Activated naive CD4-positive, alpha-beta T cell treated with anti-CD3 and anti-CD28 coated beads for 36 hours (primary cell): ENCODE measurements at places on chromosomes 1 and 21. TPM values are rescaled to one million over a fixed set of nuclear protein-coding genes. Genes with fewer than 3 reads are reported as not detected.

The PALMD gene
- total RNA-seq = not detected

DNA sequence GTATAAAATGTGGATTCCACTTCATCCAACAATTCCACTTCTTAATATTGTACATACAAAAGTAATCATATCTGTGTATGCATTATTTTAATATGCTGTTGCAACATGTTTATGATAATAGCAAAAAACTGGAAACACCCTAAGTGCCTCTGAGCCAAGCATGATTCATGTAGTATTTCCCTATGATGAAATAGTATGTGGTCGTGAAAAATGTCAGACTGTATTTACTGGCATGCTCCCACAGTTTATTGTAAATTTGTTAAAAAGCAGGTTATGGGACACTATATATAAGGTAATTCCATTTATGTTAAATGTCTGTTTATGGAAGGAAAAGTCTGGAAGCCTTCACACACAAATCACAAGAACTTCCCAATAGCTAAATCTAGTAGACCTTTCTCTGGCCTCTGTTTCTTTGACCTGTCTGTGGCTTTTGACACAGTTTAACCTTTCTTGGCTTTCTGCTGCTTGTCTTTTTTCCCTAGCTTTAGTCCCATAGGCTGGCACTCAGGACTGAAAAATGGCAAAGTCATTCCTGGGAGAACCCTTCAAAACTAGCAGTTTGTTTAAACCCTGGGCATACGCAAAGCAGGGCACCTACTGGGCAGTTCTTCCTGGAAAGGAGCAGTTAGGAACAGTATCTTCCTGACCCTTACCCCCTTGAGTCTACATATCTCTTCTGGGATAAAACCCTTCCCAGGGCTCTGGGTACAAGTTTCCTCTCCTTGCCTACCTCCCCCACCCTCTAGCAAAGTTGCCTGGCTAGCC lies 65.4 kb upstream of the ARTN start:
- no peak for DNase-seq

The COL16A1 gene
- 0.47 TPM for total RNA-seq

DNA sequence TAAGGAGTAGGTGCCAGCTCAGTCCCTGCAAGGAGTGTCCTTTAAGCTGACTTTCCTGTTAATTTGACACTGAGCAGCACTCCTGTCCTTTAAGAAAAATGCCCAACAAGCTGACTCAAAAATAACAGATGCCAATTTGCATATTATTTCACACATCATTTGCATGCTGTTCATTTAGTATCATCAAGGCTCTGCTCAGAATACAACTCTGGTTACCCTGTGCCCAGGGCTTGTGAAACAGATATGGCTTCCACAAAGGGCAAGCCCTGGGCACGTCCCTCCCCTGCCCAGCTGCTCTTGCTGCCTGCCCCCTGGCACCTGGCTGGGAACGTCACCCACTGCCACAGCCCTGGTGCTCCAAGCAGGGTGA lies 10.3 kb downstream of the KCNN3 start:
- DNase-seq = peak; percentile 29

DNA sequence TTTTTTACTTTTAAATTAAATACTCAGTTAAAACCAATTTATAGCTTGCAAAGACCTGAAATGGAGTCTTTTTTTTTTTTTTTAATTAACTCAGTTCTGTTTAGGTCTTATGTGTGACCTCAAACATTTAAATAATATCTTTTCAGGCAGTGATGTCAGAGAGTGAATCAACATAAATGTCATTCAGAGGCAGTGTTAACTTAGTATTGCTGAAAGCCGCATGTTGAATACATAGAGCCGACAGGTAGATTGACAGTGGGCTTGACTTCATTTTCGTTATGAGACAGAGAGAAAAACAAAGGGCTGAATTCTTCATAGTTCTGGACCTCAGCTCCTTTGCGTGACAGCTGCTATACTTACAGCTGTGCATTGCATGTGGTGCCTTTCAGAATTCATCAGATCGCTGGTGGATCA lies 51.5 kb downstream of the PRDM2 start:
- no peak for DNase-seq

The UTS2 gene
- not detected for total RNA-seq

The FLG2 gene
- not detected for total RNA-seq

- no peak for DNase-seq
Measured at GRCh38 chr1:238953448-238954010, 432.8 kb upstream of the CHRM3 start.

The WNT3A gene
- total RNA-seq = not detected

GRCh38 chr21:15088488-15088887 lies 23.7 kb upstream of the NRIP1 start:
- no peak for DNase-seq

GRCh38 chr1:159146980-159147379 lies 24.4 kb upstream of the CADM3 start:
- no peak for DNase-seq

- no peak for DNase-seq
Measured at GRCh38 chr1:247115141-247115510, 11.0 kb upstream of the ZNF669 start.

The DAP3 gene
- 141 TPM for total RNA-seq

The TMCC2 gene
- total RNA-seq = 42.5 TPM

- no peak for DNase-seq
Measured at GRCh38 chr1:217425422-217425821, 205.5 kb downstream of the GPATCH2 start.

The PANK4 gene
- 46.6 TPM for total RNA-seq

DNA sequence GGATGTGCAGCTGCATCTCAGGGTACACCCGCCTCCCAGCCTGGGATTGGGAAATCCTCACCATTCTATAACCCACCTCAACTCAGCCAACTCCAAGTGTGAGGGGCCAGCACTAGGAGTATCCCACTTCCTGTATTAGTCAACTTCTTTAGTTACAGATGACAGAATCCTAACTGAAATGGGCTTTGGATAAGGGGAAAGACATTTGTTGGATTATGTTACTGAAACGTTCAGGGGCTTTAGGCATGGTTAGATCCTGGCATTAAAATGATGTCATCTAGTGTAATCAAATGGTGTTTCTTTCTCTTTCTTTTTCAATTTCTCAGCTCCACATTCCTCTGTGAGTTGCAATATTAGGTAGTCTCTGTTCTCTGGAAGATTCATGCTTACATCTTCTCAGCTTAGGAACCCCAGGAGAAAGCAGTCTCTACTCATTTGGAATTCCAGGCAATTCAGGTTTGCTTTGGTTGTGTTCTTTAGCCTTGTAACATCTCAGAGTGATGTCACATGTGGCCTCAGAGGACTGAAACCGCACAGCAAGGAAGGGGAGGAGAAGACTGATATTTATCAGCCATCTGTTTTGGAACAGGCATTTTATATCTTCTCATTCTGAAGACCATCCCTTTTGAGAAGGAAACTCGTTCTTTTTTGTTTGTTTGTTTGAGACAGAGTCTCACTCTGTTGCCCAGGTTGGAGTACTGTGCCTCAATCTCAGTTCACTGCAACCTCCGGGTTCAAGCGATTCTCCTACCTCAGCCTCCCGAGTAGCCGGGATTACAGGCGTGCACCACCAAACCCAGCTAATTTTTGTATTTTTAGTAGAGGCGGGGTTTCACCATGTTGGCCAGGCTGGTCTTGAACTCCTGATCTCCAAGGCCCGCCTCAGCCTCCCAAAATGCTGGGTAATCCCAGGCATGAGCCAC lies 18.9 kb upstream of the TMEM54 start:
- no peak for DNase-seq

- no peak for DNase-seq
Measured at GRCh38 chr1:88117597-88117996, 566.5 kb upstream of the PKN2 start.

DNA sequence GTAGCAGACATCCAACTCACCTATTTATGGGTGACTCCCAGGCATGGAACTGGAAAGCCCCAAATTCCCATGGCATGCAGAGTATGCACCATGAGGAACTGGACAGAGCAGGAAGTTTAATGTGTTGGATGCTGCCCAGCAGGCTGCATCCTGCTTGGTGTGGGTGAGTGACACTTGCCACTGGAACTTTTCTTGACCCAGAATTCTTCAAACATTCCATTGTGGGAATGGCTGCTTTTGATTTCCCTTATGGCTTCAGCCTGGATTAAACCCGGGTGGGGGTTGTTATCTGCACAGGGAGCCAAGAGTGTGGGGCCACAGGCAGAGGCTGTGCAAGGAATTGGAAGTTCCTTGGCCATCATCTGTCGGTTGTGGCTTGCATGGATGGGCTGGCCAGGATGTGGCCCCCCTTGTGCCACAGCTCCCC lies 26.9 kb upstream of the BACE2 start:
- DNase-seq = no peak

DNA sequence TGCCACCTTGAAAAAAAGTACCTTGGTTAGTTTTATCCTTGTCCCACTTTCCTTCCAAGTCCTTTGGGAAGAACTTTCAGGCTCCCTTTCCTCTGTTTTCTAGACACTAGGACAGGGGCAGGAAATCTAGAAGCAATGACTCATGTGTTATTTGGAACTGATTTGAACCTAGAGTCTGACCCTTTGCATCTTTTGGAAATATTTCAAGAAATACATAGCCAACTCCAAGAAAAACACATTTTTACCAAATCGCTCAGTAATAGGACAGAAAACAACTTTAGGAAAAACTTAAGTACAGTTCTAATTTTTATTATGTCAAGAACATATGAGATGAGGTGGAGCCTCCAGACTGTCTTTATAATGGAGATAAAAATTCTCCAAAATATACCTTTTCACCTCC lies 292.4 kb downstream of the PTBP2 start:
- DNase-seq = no peak

The LRRC71 gene
- not detected for total RNA-seq

GRCh38 chr1:188127507-188127906 lies 1298.8 kb downstream of the PLA2G4A start:
- no peak for DNase-seq

- DNase-seq = no peak
Measured at GRCh38 chr21:36188937-36189336, 32.3 kb downstream of the DOP1B start.

The CCSAP gene
- total RNA-seq = 4.9 TPM

- no peak for DNase-seq
Measured at GRCh38 chr1:167718914-167719691, 2.7 kb upstream of the MPZL1 start.

DNA sequence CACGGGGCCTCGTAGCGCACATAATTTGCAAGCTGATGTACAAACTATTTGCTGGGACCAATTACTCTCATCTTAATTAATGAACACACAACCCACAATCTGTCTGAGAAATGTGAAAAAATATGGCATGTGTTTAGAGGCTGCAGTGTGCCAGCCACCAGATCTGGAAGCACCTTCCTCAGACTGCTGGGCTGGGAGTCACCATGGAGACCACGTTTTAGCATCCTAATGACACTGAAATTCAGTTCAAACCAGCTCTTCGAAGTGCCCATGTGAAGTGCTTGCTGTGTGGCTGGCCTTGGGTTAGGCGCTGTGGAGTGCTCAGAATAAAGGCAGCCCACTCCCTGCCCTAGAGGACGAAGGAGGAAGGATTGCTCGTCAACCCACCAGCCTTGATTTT lies 482.4 kb downstream of the OMA1 start:
- no peak for DNase-seq

GRCh38 chr21:38807441-38807871 lies 1.7 kb downstream of the ETS2 start:
- no peak for DNase-seq

- DNase-seq = no peak
Measured at GRCh38 chr1:231983588-231984193, 357.1 kb downstream of the DISC1 start.

- DNase-seq = no peak
Measured at GRCh38 chr1:152392909-152393308, 21.2 kb downstream of the CRNN start.

The BGLAP gene
- total RNA-seq = 4.0 TPM

DNA sequence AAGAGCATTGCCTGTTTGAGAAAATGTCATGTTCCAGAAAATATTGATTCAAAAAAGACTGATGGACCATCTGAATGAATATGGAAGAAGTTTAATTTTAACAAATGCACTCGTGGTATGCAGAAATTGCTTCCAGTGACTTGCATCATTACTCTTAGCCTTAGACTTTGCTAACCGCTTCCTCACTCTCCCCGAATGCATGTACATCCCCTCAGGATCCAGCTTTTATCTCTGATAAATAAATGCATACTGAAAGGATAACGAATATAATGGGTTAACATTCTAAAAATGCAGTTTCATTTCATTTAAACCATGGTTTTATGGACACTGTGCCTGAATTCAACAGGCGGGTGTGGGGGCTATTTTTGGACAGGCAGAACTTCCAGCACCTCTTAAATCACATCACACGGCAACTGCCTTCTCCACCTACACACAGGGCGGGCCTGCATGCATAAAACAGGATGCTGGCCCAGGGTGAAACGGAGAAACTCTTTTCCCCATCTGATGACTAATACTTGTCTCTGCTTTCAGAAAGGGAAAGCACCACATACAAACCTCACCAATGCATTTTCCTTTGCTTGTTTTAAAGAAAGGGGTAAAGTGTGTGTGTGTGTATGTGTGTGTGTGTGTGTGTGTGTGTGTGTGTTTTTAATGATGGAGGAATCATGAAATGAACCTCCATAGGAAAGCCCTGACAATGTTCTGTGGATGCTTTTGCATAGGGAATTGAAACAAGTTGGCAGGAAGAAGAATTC lies 48.7 kb downstream of the SPAG17 start:
- DNase-seq = peak; percentile 72

The REN gene
- not detected for total RNA-seq

- no peak for DNase-seq
Measured at GRCh38 chr1:114854693-114855320, at the start of gene SYCP1. TSS of gene SYCP1 (plus strand) at chr1:114854863. CDS start at chr1:114855465, 602 bp downstream.

DNA sequence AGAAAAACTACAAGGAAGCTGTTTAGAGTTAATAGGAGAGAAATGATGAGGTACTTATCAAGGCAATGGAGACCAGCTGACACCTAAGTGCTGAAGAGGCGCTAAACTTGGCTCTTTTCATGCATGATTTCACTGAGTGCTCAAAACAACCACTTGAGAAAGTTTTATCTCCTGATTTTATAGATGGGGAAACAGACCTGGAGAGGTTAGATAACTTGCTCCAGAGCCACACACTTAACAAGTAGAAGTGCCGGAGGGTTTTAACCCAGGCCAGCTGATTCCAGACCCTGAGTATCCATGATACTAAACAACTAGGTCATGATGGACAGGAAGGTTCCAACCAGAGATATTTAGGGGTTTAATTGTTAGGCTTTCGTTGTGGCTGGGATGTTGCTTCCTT lies 25.9 kb downstream of the UBE2U start:
- DNase-seq = no peak

DNA sequence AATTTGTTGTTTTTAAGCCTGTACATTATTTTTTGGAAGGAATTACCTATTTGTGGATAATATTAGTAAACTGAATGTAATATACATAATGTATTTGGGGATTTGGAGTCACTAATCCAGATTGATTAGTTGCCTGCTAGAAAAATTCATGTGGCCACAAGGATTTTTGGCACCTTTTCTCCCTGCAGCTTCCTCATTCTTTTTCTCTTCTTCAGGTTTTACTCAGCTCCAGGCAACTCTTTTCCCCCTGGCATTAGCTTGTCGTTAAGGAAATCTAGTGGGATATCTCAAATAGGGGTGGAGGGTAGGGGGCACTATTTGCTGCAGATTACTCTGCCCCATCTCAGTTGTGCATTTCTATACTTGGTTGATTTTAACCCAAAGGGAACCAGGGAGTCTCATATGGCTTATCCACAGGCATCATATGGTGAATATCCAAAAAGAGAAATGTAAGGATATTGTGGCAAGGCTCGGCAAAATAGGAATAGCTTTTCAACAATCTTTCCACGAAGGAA lies 203.1 kb downstream of the NFIA start:
- no peak for DNase-seq

The LPAR3 gene
- 0.74 TPM for total RNA-seq
